ENCODE measurements at places on chromosomes 12 and 14.

DNA sequence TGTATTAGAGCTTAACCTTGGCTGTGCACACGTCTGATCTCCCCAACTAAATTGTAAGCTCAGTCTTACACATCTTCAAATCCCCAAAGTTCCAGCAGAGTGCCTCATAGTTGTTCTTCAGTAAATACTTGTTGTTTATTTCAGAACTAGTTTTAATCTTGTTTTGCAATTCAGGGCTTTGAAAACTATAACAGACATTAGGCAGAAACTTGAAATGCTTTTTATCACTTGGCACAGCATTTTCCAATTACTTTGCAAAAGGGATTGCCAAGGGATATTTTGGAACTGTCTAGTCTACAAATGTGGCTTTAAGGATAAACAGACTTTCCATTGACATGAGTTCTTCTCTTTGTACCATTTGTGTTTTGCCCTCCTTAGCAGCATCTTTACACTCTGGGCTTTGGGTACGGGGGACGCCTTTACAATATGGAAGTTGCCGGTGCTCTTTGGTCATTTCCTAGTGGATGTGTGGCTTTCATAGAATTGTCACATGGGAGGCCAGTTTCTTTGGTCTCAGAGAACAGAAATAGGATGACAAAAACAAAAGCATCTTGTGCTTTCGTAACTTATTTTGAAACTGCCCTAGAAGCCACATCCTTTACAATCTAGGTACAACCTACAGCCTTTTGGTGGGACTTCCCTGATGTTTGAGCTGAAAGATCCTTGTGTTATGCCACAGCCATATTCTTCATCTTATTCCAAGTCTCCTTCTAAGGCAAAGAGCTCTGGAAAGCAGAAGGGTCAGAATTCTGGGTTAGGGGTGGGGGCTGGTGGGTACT is 96.9 kb downstream of the NPAS3 start:
- DNase-seq = no peak

GRCh38 chr12:70948236-70948975 is 27.9 kb upstream of the PTPRR start:
- DNase-seq = no peak

DNA sequence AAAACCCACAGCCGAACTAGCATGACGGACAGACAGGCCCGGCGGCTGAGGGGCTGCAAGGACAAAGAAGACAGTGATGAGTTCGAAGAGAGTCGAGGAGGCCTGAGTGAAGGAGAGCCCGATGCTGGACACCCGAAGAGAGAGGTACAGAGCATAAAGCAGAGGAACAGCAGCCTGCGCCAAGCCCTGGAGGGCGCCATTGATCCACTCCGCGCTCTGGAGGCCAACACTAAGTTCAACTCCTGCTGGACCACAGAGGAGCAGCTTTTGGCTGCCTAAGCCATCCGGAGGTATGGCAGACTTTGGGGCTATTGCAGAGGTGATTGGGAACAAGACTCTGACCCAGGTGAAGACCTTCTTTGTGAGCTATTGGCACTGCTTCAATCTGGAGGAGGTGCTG is 7.8 kb upstream of the PLXNC1 start:
- no peak for DNase-seq

- DNase-seq = no peak
Measured at GRCh38 chr12:83462419-83462818, 775.7 kb downstream of the TMTC2 start.

DNA sequence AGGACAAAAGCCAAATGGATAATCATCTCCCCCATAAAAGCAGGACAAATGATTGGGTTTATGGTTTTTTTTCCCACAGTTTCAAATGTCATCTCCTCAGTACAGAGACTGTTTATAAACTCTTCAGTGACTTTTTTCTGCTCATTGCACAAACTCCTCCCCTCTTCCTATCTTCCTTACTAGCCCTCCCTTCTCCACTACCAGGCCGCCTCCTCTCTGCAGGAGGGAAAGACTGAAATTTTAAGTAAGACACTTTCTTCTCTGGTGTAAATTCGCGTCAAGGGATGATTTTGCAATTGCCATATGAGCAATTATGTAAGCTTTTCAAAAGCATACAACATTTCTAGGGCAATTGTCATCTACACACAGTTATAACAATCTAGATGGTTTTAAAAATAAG is 37.0 kb downstream of the BTG1 start:
- no peak for DNase-seq

Measured in Panc1 (cell line).